ELR (cell line): ENCODE measurements at places on chromosomes 4 and X.

- no peak for DNase-seq
Observed at GRCh38 chrX:6159468-6159867, 69.2 kb downstream of the NLGN4X start.

GRCh38 chr4:114495471-114495928, 103.1 kb upstream of the UGT8 start:
- DNase-seq = no peak

DNA sequence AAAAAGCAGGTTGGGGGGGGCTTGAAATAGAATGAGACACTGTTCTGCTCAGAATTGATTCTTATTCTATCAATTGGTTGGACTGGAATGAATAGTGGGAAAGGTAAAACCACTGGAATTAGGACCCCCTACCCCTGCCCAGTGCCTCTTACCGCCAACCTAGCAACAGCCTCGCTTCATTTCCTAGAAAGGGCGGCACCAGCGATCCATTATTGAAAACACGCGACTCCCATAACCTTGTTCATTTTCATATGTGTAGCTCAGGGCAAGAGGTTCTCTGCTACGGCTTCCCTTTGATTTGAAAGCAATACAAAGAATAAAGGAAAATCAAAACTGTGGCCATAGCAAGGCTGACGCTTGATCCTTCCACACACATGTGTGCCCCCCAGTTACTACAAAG, 33.7 kb downstream of the IDS start:
- DNase-seq = no peak

- no peak for DNase-seq
Observed at GRCh38 chr4:107978716-107979451, 10.8 kb upstream of the HADH start.

DNA sequence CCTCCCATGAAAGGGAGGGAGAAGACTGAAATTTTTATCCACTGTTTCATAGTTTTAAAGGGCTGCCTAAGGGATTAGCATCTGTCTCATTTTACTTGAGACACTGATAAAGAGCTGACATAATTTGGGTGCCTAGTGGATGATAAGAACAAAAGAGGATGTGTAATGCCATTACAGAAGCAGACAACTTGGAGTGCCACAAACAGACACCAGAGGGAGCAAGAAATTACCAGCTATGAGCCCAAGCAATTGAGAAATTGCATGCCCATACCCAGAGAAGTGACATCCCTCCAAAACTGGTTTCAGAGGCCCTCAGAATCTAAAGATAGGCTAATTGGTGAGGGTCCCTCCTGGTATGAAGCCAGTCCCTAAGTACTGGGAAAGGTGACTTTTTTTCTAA, 38.5 kb upstream of the POU3F4 start:
- DNase-seq = peak; percentile 1

DNA sequence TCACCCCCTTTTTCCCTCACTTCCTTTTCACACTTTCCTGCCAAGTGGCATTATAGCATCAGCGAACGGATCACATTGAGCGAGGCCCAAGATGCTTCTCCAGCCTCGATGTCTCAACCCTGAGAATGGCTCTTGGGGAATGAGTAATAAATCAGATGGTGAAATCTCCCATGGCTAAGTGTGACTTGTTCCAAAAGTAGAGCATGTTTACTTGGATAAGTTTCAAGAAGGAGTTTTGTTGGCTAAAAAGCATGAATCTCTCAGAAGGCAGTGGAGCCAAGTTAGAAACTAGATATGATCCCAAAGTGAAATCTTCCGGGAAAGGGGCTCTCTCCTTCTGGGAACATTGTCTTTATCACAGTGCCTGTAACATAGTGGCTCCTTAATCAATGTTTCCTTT, 316.3 kb downstream of the CAMK2D start:
- peak; percentile 93 for DNase-seq

- peak; percentile 82 for DNase-seq
Observed at GRCh38 chrX:29662759-29663503, 552.4 kb upstream of the MAGEB2 start.

DNA sequence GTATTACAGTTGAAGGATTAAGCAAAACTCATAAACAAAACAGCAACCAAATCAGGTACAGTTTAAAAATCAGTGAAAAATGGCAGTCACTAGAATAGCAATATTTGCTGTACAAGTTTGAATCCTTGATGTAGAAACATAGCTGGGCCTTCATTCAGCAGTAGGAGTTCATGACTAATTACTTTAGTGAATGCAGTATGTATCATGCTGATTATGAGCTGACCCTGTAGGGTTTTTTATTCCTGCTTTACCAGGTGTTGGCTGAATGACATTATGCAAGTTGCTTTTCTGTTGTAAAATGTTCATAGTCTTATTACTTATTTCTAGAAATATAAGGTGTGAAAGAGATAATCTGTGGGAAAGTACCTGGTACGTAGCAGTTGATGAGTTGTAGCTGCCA, 179.6 kb downstream of the CCSER1 start:
- no peak for DNase-seq

GRCh38 chr4:89142691-89143669, 31.6 kb downstream of the TIGD2 start:
- DNase-seq = no peak
